Kasumi-1 (cell line): ENCODE measurements at places on chromosomes 2 and 18.
A peak's percentile ranks its signal among the peaks of the same experiment; 100 is the strongest.

- DNase-seq, result no peak
These were observed 265.5 kb upstream of the MGAT5 start for GRCh38 chr2:133988316-133988891.

DNA sequence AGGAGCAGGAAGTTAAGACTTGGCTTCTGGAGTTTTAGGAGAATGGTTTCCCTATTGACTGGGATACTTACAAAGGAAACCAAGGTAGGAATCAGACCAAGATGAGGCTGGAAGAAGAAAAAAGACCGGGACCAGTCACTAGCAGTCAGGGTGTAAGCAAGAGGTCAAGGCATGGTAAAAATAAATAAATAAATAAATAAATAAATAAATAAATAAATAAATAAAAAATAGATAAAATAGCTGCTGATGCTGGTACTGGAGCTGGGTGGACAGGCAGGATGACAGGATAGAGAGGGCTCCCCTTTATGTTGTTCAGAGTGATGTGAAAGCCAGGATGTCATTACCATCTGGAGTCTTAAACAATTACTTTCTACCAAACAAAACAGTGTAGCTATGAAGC is 89.9 kb downstream of the MYO5B start:
- DNase-seq, result no peak

- no peak for DNase-seq
These were observed 28.8 kb downstream of the STEAP3 start for GRCh38 chr2:119252186-119253113.

DNA sequence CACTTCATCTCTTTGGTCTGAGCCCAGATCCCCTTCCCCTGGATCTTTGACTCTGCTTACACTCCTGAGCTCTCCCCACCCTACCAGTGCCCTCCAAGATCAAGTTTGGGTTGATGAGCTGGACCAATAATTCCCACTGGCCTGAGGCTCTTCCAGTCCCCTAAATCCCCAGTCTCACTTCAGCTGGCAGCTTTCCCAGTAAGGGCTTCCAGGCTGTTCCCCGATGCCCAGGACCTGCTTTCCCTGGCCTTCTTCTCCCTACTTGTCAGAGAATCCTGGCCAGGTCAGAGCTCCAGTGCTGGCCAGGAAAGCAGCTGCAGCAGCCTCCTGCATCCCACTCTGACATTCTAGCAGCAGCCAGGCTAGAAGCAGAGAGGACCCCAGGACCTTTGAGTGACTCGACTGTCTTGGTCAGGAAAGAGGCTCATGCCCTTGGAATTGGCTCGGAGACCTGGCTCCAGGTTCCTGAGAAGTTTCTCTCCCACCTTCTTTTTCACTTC is 3.5 kb downstream of the WNT6 start:
- no peak for DNase-seq

DNA sequence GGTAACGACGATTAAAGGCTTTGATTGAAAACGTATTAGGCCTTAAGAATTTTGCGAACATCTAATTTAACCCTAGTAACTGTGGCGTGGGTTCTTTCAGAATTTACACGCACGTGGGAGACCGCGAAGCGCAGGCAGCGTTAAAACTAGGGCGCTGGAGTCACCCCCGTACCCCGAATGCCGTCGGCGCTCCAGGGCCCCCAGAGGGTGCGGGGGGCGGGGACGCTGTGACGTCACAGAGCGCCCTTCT is 673 bp upstream of the SMCHD1 start:
- no peak for DNase-seq

DNA sequence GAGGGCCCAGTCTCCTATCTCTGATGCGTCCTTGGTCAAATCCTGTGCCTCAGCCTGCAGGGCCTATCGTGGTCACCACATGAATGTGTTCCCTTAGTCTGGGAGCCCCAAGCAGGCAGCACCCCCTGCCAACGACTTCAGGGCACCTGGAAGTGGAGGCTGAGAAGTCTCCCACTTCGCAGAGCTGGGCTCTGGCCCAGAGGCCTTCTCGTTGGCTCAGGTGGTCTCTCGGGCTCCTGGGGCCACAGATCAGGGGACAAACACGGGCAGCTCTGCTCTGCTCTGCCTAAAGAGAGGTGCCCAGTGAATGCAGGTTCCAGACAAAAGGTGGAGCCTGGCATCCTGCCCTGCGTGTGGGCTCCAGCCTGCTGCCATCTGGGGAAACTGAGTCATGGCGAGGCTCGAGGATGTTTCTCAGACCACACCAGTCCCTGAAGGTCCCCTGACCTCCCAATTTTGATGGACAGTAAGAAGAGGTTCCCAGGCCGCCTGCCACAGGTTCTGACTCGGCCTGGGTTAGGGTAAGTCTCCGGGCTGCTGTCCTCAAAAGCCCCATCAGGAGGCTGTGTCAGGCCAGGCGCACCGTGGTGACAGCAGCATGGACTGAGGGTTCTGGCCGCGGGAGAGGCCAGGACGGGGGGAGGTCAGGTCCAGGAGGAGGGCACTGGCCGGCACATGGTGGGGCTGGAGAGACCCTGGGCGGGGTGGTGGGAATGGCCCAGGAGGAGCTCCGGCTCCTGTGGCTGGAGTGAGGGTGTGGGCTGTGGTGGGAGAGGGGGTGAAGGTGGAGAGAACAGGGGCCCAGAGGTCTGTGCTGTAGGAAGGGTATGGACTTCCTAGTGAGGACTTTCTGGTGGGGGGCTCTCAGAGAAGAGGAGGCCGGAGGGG is 1.4 kb upstream of the TEKT4 start:
- no peak for DNase-seq

- DNase-seq, result no peak
These were observed 208.0 kb downstream of the SRBD1 start for GRCh38 chr2:45403036-45403435.

DNA sequence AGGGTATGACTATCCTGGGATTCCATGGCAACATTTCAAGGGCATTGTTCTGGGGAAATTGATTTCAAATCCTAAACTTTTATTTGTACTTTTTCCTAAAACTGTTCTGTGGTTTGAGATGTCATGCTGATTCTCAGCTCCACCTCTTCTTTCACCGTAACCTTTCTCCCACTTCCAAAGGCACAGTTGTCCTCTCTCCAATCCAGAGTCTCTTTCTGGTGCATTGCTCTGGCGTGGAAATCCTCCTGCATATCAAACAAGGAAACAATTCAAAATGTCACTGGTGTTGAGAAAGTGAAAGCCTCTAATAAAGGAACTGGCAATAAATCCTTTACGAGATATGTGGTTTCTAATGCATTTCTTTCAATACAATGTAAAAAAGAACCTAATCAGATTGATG is 155.1 kb upstream of the CDH2 start:
- DNase-seq, result no peak

- no peak for DNase-seq
These were observed 453.0 kb downstream of the ARHGAP15 start for GRCh38 chr2:143582046-143582747.

DNA sequence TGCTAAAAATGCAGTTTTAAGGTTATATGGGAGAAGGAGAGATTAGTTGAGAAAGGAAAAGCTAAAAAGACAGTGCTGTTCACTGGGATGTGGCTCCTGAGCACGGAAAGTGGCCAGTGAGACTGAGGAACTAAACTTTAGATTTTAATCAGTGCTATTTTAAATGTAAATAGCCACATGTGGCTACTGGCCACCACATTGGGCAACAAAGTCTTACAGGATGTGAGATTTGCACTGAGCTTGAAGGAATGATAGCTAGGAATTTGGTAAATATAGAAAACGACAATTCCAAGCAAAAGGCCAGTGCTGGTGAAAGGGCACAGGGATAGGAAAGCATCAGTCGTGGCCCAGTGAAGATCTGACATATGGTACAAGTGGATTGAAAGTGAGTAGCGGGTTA is 14.1 kb upstream of the SP5 start:
- no peak for DNase-seq

DNA sequence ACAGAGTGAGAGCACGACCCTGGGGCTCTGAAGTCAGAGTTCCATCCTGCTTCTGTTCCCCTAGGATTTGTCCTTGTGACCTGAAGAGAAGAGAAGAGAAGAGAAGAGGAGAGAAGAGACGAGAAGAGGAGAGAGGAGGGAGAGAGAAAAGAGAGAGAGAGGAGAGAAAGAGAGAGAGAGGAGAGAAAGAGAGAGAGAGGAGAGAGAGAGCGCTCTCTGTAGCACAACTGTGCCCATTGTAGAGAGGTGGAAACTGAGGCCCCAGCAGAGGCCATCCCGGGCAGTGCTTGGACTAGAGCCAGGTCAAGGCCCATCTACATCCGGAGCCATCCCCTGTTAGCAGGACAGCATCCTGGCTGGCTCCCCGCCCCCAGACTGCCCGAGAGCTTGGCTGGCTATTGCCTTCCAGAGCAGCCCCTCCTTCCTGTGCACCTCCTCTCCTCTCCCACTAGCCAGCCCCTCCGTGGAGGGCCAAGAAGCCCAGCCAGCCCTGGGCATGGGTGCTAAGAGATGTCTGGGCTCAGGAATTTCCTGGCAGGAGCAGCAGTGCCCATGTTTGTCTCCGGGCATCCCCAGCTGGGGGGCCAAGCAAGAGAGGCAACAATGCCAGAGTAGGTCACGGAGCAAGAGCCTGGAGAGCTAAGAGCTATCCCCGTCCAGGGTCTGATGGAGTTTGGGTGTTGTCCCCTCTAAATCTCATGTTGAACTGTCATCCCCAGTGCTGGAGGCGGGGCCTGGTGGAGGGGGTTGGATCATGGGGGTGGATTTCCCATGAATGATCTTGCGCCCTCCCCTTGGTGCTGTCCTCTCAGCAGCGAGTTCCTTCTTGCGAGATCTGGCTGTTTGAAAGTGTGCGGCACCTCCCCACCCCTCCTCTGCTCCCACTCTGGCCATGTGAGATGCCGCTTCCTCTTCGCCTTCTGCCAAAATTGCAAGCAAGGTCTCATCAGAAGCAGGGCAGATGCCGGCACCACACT is 18.2 kb upstream of the GPR55 start:
- peak; percentile 66 for DNase-seq

GRCh38 chr2:39632876-39633275 is 32.8 kb upstream of the TMEM178A start:
- no peak for DNase-seq

DNA sequence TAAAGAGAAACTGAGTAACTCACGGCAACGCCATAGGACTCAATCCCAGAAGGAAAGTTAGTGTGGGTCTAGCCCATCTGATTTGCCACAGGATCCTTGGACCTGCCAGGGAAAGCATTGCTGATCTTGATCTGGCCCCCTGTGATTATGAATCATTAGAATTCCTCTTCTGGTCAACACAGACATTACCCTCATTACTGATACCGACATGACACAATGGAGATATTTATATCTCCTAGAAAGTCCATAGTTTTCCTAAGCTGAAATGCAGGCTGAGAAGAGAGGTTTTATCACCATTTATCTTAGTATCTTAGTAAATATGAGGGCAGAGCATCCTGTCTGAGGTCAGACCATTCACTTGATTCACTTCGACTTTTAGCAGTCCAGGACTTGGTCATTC is 75.5 kb upstream of the CCDC68 start:
- DNase-seq, result no peak

DNA sequence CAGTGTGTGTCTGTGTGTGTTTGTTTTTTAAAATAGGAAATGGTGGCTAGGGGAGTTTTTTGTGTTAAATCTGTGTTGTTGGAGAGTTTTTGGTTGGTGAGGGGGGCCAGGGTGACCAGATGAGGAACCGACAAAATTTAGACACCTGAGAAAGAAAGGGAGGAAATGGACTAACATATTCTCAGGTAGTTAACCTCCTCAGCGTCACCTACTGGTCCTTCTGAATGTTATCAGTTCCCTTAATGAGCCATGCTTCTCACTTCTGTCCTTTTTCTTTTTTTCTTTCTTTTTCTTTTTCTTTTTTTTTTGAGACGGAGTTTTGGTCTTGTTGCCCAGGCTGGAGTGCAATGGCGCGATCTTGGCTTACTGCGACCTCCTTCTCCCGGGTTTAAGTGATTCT is 107.0 kb downstream of the FMNL2 start:
- no peak for DNase-seq

GRCh38 chr2:120538691-120539423 is 192.9 kb downstream of the INHBB start:
- no peak for DNase-seq

- no peak for DNase-seq
These were observed 283.5 kb downstream of the PID1 start for GRCh38 chr2:228987441-228988155.

DNA sequence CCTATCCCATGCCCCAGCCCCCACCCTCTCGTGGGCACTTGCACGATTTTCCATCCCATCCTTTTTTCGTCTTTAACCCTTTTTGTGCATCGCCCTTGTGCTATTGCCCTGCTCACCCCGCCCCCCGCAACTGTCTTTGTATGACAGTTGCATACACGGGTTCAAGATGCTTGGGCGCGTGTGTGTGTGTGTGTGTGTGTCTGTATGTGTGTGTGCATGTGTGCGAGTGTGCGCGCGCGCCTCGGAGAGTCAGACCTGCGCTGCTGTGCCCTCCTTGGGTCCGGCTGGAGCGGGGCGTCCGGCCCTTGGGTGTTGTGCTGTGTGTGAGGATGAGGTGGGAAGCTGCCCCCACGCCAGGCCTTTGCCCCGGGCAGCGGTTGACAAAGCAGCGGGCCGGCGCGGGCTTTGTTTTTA is 230.7 kb downstream of the HAUS1 start:
- peak; percentile 42 for DNase-seq

DNA sequence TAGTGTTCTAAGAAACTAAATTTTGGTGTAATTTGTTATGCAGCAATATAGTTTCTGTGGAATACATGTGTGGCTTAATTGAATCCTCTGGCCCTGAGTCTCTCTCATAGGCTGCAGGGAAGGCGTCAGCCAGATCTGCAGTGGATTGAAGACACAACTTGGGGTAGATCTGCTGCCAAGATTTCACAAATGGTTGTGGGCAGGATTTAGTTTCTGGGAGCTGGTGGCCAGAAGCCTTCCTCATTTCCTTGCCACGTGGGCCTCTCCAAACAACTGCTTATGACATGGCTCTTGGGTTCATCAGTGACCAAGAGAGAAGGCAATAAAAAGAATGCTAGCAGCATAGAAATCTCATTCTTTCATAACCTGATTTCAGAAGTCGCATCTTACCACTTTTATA is 28.2 kb downstream of the CCDC102B start:
- DNase-seq, result peak; percentile 11

DNA sequence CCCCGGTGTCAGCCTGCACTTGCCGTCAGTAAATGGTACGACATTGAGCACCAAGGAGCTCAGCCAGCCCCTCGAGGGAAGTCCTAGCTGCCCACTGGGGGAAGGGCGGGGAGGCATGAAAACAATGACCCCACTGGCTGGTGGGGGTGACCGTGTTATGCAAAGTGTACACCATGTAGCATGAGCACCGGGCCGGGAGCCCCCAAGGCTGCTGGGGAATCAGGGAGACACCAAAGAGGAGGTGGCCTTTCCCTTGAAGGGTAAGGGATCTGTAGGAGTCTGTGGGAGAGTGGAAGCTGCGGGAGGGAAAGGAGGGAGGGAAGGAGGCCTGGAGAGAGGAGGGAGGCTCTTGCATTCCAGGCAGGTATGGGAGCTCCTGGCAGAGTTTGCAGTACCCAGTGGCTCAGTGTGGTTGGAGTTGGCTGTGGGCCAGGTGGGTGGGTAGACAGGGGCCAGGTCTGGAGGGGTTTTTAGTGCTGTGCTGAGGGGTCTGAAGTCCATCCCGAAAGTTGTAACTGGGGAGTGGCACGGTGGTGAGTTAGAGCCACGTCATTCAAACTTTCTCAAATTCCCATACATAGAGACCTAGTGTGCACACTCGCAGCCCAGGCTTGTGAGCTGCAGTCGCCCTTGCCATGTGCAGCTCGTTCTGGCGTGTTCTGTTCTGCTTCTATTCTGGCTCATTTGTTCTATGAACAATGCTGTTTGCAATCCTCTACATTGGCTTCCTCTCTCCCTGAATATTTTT is 22.4 kb downstream of the RRM2 start:
- DNase-seq, result no peak

- no peak for DNase-seq
These were observed 74.6 kb upstream of the GPC1 start for GRCh38 chr2:240360645-240361475.
